Activated naive CD4-positive, alpha-beta T cell treated with anti-CD3 and anti-CD28 coated beads for 36 hours (primary cell): ENCODE measurements at places on chromosomes 4 and X. TPM values are rescaled to one million over a fixed set of nuclear protein-coding genes. Genes with fewer than 3 reads are reported as not detected.

- peak; percentile 42 for DNase-seq
Observed at GRCh38 chr4:159446266-159446976, 343.5 kb downstream of the RAPGEF2 start.

GRCh38 chr4:47118192-47118929, 87.0 kb downstream of the GABRB1 start:
- no peak for DNase-seq

- no peak for DNase-seq
Observed at GRCh38 chrX:115459883-115460880, 100.8 kb upstream of the PLS3 start.

- no peak for DNase-seq
Observed at GRCh38 chr4:11415409-11416070, 13.2 kb downstream of the HS3ST1 start.

DNA sequence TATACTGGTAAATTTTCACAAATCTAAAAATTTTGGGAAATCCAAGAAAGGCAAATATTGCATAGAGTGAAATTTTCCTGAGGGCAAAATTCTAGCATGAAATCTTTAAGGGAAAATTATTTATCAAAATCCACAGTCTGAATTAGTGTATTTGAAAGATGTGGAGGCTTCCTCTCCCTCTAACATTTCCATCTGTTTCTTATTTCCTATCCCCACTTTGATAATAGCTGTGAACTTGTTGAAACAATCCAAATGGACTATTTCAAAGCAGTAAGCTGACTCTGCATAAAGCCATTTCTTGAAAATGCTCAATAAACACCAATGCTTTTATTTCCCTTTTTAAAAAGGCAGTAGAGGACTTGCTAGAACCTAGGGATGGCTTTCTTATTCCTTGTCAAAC, 107.3 kb upstream of the PABPC4L start:
- no peak for DNase-seq

DNA sequence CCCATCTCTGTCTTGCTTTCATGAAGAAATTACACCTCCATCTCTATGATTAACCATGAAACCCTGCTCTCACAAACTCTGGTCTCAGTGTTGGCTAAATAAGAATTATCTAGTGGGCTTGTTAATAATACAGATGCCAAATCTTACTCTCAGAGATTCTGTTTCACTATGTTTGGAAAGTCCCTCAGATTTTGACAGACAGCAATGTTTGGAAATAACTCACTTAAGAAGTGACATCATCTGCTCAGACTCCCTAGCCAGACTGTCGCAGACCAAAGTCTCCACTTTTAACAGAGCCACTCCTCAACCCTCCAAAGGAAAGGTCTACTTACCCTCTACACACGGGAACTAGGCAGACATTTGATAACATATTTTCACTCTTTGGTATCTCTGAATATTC, 328.5 kb upstream of the FGF16 start:
- no peak for DNase-seq

- no peak for DNase-seq
Observed at GRCh38 chr4:120809518-120809917, 113.0 kb downstream of the PRDM5 start.

DNA sequence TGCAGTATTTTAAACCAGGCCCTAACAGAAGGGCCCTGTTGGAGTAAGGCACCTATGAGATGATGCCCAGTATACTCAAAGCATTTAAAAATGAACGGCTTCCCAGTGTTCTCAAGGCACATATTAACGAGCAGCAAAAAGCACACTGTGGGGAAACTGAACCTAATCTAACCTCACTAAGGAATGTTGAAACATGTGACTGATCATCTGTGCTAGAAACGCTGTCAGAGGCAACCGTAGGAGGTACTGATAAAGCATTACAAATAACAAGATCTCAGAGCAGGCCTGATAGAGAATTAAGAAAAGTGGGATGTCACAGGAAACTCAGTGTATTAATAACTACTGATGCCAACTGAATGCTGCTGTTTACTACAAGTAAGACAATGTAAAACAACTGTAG, 24.0 kb downstream of the ASB9 start:
- DNase-seq: no peak

- no peak for DNase-seq
Observed at GRCh38 chrX:72042852-72043248, 88.9 kb downstream of the RTL5 start.

- peak; percentile 94 for DNase-seq
Observed at GRCh38 chrX:39859991-39860861, 237.5 kb downstream of the BCOR start.

DNA sequence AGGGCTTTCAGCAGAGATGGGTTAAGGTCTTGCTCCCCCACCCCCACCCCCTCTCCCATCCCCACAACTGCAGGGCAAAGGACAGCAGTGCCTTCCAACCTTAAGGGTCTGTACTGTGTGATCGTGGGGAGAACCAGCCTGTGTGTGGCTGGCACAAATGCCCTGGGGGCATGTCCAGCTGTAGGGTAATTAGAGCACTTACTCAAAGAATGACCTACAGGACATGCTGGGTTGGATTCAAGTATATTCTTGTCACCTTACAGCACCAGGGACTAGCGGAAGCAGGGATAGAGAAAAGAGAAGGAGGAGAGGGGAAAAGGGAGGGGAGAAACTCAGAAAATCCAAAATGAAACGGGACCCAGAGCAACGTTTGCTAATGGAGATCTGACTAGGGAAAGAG, 191.3 kb upstream of the GATB start:
- no peak for DNase-seq

DNA sequence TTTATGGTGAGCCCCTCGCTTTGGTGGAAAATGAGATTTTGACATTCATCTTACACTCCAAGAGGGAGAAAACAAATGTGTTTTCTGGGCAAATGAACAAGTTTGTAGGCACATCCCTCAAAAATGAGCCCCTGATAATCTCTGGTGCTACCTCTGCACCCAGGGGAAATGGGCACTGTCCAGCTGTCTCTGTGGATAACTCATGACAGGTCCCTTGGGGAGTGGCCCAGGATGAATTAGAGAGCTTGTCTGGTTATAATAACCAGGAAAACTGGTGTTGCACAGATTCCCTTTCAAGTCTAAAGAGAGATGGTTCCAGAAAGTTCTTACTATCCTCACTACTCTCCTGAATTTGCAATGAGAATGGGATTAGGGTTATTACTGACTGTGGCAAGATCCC, 7.5 kb downstream of the RASL11B start:
- DNase-seq: no peak

- DNase-seq: no peak
Observed at GRCh38 chr4:122928930-122929329, 6.5 kb upstream of the NUDT6 start.

DNA sequence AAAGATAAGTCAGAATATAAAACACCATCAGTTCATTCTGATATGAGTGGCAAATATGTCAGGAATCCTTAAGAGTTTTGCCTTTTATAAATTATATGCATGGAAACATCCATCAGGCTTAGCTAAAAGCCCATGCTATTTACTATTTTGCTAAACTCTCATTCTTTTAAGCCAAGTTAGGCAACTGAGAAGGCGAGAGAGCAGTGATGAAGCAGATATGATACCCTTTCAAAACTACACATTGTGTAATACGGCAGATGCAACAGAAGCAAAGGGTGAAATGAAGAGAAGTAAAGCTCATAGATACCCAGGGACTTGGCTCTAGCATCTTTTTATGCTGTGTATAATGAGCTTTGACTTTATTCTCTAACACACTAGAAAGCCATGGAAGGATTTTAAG, 95.8 kb downstream of the SLIT2 start:
- no peak for DNase-seq

NXF2B gene
- total RNA-seq: not detected

ADH1A gene
- total RNA-seq: not detected

PRPS2 gene
- total RNA-seq: 171 TPM

TXK gene
- total RNA-seq: 24.4 TPM

VCX2 gene
- total RNA-seq: not detected

SHROOM3 gene
- total RNA-seq: 0.21 TPM
